ENCODE measurements at places on chromosomes 7 and 10.

GRCh38 chr10:110355922-110356627, 51.4 kb upstream of the SMNDC1 start:
- DNase-seq, result no peak

GRCh38 chr10:3169271-3169670, 3.3 kb downstream of the PITRM1 start:
- DNase-seq, result no peak

- no peak for DNase-seq
Observed at GRCh38 chr10:127215866-127216265, 19.5 kb upstream of the INSYN2A start.

DNA sequence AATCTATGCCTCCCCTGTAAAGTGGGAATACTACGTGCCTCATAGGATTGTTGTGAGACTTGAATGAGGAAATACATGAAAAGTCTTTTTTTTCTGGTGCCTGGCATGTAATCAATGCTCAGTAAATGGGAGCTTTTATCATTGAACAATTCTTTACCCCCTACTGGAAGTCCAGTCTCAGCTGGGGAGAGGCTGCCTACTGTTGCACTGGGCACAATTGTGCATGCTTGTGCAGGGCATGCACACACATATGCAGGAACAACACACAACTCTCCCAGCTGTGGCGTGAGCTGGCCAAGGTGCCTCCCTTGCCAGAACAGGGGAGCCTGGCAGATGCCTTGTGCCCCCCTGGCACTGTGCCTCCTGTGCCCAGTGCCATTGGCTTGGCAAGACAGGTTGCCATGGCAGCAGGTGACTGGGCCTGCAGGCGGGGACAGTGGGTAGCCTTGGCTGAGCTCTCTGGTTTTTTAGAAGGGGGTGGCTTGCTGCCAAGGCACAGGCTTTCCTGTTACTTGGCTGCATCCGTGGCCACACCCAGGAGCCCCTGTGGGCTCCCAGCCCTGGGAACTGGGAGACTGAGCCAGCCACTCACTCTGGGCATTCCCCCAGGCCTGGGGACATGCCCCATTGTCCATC, 16.1 kb upstream of the PALD1 start:
- no peak for DNase-seq

- DNase-seq, result no peak
Observed at GRCh38 chr7:47313564-47313963, 268.3 kb downstream of the TNS3 start.

DNA sequence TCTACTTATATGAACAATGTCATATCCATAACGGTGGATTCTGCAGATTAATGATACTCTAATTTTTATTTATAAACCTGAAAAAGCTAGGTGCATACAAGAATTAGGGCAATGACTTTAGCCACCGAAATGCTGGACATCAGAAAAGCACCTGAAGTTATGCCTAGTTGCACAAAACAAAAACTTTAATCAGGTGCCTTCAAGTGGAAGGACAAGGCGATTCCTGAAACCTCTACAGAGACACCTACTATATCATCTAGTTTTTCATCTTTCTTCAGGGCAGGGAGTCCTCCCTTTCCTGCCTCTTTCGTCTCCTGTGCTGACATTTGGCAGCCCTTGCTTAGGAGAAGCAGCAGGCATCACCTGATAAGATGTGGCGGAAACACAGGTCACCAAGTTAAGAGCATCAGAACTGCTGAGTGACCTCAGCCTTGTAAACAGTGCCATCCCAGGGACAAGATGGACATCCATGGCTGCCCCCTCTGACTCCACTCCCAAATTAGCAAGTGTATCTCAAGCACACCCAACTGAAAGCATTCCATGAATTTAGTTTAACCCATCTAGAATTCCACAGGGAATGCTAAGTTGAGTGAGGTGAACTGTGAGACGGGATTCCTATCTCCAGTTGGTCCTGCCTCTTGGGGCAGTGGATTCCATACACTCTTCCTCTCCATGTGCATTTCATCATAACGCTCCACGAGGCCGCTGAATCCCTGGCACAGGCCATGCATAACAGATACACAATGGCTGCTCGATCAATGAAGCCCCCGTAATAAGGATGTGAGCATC, 5.8 kb downstream of the ITPRIP start:
- DNase-seq, result no peak

DNA sequence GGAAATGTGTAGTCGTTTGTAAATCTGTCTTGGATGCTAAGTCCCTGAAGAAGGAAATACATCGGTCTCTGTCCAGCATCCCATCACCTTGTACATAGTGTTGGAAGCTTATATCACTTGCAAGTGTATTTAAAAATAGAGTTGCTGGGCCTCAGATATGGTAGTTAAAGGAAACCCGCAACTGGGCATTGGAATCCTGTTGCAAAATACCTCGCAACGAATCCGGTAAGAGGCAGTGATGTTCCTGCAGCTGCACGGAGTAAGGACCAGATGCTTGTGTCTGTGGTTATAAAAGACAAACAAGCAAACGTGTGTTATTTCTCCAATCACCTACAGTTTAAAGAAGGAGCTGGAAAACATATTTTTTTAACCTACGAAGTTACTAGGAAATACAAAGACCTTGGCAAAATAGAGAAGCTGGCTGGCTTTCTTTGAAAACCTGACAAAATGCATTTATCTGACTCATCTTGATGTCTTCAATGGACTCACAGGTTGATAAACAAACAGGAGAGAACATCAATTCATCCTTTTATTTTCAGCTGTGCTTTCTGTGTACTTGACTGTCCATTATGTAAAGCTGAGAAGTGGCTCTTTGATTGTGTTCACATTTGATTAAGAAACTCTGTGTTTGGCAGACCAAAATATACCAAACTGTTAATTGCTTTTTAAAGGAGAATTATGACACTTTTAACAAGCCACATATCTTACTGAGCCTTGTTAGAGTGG, 326.4 kb downstream of the SFMBT2 start:
- DNase-seq, result no peak

DNA sequence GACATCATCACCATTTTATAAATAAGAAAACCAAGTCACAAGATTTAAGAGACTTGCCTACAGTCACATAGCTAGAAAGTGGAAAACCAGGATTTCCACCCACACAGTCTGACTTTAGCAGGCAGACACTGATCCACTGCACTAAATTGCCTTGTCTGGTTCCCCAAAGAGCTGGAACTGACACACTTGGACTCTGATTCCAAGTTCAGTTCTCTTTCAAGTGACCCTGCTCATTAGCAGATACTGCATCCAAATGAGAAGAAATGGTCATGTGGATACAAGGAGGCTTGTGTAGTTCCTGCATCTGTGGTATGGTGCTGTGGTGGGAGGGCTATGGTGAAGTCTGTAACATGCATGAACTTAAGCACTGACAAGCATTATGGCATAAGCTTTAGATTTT, 180.1 kb upstream of the MKLN1 start:
- DNase-seq, result no peak

GRCh38 chr7:54477083-54477482, 65.1 kb upstream of the VSTM2A start:
- no peak for DNase-seq

- no peak for DNase-seq
Observed at GRCh38 chr10:88158526-88159122, 295.2 kb downstream of the PTEN start.

DNA sequence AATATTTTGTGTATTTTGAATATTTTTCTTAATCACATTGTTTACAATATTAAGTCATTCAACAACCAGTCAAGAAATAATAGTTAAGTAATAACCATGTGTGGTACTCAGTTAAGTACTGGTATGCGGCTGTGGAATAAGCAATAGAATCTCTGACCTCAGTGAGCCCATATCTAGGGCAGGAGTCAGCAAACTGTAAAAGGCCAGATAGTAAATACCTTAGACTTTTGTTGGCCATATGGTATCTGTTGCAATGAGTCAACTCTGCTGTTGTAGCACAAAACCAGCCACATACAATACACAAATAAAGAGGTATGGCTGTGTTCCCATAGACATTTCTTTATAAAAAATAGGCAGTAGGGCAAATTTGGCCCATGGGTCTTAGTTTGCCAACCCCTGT, 311.6 kb upstream of the SEMA3A start:
- DNase-seq, result peak; percentile 84
